ENCODE measurements at places on chromosomes 1 and 21.

DNA sequence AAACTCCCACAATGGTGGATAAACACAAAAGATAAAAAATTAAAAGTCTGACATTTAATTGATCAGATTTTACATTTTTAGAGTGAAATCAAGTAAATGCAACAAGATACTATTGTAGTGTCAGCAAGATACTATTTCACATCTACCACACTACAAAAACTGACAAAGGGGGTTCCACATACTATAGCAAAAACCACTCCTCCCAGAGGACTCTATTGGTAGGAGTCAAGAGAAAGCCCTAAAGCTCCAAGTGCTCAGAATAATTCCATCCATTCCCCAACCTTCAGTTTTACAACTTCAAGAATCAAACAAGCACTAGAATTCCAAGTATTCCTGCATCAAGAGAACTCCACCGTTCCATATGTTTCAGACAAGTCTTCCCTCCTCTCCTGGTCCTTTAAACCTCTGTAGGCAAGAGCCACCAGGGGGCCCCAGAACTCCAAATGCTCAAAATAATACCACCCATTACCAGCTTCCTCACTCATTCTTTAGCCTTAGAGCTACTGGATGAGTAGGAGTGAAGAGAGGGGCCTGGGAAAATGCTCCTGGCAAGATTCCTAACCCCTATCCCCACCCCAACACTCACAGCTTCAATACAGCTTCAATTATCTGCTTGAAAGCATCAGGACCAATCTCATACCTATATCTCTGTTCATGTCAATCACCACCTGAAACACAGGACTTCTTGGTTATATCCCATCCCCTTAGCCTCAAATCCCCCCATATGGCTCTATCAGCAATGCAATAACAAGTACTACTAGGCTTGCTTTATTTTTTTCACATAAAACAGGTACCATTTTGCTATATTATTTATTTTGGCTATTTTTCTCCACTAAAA, 9.9 kb downstream of the TOR1AIP2 start:
- no peak for DNase-seq

DNA sequence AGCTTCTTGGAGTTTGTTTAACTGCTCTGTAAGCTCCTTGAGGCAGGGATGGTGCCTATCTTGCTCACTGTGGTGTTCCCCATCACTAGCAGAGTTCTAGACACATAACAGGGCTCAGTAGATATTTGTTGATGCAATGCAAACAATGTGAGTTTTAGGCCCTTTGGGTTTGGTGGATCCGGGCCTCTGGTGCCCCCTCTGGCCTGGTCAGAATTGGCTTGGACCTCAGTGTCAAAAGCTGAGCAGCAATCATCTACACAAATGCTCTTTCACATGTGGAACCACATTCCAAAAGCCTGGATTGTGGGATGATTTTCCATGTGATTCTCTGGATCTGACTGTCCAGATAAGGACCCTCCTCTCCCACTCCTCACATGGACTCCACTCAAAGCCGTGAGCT, 53.4 kb upstream of the BCAR3 start:
- DNase-seq = no peak

DNA sequence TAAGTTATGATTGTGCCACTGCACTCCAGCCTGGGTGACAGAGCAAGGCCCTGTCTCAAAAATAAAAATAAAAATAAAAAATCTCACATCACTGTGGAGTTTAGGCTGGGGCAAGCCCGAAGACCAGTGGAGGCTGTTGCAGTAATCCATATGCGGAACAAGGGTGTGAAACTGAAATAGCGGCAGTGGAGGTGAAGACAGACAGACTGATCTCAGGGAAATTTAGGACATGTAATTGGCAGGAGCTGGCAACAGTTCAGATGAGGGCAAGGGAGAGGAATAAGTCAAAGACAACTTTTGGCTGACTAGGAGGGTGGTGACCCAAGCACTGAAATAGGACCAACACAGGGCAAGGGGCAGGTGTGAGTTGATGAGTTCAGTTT, 8.4 kb downstream of the ARMH1 start:
- no peak for DNase-seq

DNA sequence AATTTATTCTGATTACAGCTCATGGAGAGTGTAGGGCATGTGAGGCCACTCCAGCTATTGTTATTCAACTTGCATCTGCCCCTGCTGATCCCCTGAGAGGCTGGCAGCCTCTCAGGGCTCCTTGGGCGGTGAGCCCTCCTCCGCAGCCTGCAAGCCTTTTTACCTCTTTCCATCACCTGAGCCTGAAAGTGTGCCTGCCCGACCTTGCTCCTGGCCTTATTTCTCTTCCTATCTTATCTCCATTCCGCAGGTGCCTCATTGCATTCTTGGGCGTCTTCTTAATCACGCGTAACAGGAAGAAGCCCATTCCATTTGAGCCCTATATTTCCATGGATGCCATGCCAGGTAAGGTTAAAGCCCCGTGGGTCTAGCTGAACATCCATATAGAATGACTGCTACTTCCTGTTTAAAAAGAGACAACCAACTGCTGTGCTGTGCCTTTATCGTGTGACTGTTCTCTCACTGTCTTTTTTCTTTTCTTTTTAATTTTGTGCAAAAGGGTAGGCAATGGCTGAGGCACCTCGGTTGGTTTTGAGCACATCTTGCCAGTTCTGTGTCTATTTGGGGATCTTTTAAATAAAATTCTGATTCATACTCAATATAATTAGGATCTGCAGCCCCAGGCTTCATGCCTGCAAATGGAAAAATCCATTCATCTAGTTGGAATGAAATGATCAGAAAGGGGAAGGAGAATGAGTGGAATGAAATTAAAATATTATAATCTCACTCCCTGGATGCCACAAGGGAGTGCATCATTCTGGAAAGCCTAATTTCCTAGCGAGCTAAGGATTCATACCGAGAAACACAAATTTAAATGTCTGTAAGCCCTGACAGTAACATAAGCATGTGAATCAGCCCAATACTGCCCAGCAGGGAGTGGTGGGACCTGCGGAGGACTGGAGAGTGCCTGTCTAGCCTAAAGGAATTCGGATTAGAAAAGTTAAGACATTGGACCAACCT, 38.6 kb upstream of the RCAN3 start:
- no peak for DNase-seq

DNA sequence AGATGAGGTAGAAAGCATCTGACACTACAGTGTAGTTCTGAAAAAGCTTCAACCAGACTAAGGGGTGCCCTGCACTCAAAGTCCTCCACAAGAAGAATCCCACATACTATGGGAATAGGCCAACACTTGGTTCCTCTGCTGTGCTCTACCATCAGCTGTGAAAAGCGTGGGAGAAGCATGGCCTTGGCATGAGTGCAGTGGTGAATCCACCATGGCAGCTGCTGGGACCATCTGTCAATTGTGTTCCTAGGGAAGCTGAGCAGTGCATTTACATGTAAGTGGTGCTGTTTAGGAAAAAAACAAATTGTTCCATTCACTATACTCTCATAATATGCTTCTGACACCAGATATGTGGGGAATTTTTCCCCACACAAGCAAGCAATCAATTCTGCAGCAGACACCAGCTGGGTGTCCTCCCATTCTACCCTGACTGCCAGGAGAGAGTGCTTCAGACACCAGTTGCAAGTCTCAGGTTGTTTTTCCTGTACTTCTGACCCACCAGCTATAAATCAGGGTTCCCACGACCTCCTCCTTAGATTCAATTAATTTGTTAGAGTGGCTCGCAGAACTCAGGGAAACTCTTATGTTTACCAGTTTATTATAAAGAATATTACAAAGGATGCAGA, 230.8 kb upstream of the CHRM3 start:
- no peak for DNase-seq

GRCh38 chr1:204435381-204435831, 23.8 kb upstream of the PPP1R15B start:
- DNase-seq = no peak

- no peak for DNase-seq
These were observed 30.9 kb upstream of the PLXNA2 start for GRCh38 chr1:208275083-208275482.

DNA sequence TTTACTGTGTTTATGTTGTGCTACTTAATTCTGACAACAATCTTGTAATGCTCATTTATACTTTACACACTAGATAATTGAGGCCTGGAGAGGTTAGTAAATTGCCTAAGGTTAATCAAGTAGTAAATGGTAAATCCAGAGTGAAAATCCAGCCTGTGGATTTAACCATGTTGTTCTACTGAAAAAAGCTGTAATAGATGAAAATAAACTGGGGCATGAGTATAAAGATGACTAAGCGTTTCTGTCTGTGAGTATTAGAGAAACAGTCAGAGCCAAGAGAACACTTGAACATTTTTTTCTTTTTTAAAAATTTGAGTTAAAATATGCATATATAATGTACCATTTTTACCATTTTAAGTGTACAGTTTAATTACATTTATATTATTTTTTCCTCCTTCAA, 47.9 kb upstream of the LEPR start:
- no peak for DNase-seq

DNA sequence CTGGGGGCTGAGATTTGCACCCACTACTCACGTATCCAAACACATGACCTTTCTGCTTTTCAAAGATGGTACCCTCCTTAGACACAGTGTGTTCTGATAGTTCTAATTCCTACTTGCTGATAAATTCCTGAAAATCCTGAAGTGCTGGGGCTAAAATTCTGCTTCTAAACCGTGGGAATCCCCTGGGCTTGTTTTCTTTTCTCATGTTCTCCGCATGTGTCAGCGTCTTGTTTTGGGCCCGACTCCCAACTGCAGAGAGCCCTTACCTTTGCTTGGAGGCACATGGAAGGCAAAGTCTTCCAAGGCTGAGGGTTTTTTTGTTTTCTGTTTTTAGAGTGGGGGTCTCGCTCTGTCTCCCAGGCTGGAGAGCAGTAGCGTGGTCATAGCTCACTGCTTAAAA, 27.2 kb downstream of the PSMG1 start:
- DNase-seq = no peak

DNA sequence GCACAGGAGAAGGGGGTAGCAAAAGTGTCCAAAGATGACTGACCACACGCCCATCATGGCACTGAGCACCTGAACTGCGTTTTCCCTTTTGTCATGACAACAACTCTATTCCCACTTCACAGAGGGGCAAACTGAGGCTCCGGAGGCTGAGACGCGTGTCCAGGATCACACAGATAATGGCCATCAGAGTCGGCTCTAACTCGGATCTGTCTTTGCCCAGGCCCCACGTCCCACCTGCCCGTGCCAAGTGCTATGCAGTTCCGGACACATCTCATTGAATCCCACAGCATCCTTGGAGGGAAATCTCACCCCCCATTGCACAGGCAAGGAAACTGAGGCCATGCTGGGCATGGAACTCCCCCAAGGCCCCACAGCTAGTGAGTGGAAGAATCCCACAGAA, 62.1 kb downstream of the MATN1 start:
- DNase-seq = no peak

- no peak for DNase-seq
These were observed 33.9 kb upstream of the LGALS8 start for GRCh38 chr1:236489710-236490377.

DNA sequence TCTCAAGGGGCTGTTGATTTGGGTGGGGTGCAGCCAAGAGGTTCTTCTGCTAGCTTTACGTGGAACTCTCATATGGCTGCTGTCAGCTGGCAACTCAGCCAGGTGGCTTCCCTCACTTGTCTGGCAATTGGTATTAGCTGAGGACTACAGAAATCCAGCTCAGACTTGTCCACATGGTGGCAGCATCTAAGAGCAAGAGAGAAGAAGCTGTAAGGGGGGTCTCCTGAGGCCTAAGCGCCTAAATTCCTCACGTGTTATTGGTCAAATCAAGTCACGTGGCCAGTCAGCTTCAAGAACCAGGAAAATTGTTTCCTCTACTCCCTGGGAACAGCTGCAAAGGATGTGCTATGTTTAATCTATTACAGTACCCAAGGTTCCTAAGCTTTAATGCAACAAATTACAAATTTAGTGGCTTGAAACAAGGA, 4.2 kb upstream of the DYRK3 start:
- DNase-seq = no peak

DNA sequence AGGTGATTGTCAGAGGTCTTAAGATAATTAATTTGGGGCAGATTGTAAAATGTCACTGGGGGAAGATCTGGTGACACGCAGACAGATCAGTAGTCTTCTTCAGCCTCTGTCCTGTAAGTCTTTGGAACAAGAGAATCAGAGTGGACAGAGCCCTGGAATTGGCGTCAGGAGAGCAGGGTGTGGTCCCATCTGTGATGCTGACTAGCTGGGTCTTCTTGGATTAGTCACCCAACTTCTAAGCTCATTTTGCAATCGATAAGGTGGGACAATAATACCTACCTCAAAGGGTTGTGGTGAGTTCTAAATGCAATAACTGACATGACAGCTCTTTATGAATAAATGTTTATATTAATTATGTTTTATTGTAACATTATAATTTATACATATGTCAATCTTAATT, 4.8 kb downstream of the FASLG start:
- DNase-seq = no peak

DNA sequence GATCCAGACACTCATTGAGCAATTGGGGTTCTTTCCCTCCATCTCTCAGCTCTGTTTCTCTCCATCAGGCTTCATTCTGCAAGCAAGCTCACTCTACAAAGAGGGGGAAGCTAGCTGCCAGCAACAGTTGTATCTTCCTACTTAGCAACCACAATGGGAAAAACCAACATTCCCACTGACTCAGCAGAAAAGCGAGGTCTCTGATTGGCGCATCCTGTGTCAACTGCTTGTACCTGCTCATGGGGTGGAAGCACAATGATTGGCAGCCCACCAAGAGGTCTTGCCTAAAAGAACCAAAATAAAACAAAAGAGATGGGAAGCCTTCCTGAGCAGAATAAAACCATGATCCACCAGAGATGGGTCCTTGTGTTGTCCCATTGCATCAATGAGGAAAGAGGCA, 4.0 kb upstream of the CDA start:
- no peak for DNase-seq

GRCh38 chr1:9344426-9345200, 51.9 kb downstream of the SPSB1 start:
- no peak for DNase-seq

DNA sequence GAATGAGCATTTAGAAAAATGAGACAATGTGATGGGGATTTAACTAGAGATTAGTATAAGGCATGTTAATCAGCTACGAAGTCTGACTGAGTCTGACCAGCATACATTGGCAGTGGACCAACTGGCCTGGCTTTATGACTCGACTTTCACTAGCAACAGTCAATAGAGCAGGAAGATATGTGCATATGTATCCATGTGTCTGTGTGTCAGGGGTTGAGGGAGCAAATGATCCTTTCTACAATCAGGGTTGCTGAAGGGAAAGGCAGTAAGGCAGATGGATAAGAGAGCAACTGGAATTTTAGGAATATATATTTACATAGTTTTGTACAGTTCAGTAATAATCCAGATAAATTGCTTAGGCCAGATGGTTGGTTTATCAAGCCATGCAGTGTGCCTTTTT, 645.6 kb downstream of the PLA2G4A start:
- no peak for DNase-seq

GRCh38 chr1:193060938-193061337, 1.5 kb downstream of the RO60 start:
- no peak for DNase-seq

GRCh38 chr21:37395961-37396360, 29.4 kb downstream of the DYRK1A start:
- DNase-seq = no peak

GRCh38 chr1:173867141-173867752, 542 bp downstream of the GAS5 start:
- DNase-seq = no peak

GRCh38 chr1:111515291-111516004, 12.0 kb upstream of the ADORA3 start:
- DNase-seq = no peak

GRCh38 chr1:66767626-66768025, 15.4 kb downstream of the DYNLT5 start:
- DNase-seq = no peak

GRCh38 chr1:115430441-115431158, 92.6 kb upstream of the NGF start:
- DNase-seq = no peak

All from stimulated activated CD8-positive, alpha-beta memory T cell treated with anti-CD3 and anti-CD28 coated beads, Interleukin-2, amount 100 ng/mL, for 1 hour (primary cell).